ENCODE measurements at places on chromosomes 4 and X.
A peak's percentile ranks its signal among the peaks of the same experiment; 100 is the strongest.

GRCh38 chrX:133332737-133333136, 82.6 kb downstream of the GPC4 start:
- DNase-seq, result no peak

DNA sequence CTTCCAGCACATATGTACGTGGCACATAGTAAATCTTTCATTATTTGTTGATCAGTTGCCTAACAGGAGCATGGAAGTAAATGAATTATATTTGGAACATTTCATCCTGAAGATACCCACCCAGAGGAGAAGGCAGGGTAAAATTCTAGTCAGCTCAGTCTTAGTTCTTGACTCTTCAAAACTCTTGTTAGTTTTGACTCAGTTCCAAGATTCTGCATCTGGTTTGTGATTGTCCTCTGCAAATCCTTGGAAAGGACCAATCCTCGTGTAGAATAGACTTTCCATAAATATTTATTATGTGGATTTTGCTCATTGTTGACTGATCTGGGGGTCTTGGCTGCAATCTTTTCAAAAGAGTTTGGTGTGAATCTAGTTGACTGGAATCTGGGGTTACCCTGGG, 257.5 kb upstream of the FAT1 start:
- DNase-seq, result no peak

DNA sequence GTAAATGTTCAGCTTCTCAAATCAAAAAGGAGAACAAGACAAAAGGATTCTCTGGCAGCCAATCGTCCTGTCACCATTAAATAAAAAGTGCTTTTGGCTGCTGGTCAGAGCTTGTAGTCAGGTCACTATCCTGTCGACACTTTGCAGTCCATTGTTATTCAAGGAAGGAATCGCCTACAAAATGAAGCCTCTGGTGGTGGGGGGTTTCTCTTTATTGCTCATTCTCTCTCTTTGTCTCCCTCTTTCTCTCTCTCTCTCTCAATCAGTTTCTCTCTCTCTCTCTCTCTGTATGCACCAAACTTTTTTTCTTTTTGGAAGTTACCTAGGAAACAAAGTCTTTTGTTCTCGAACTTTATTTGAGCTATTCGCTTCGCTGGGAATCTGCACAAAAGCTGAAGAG, 17.6 kb upstream of the SCML1 start:
- DNase-seq, result no peak

GRCh38 chrX:71541210-71542022, 8.5 kb downstream of the OGT start:
- no peak for DNase-seq

- no peak for DNase-seq
Measured at GRCh38 chr4:118154649-118155048, 120.4 kb downstream of the NDST3 start.

GRCh38 chr4:108060164-108060563, 70.5 kb downstream of the HADH start:
- DNase-seq, result no peak

GRCh38 chr4:95371476-95372224, 177.1 kb downstream of the UNC5C start:
- no peak for DNase-seq

- DNase-seq, result peak; percentile 86
Measured at GRCh38 chr4:6701371-6701770, 7.7 kb downstream of the S100P start.

DNA sequence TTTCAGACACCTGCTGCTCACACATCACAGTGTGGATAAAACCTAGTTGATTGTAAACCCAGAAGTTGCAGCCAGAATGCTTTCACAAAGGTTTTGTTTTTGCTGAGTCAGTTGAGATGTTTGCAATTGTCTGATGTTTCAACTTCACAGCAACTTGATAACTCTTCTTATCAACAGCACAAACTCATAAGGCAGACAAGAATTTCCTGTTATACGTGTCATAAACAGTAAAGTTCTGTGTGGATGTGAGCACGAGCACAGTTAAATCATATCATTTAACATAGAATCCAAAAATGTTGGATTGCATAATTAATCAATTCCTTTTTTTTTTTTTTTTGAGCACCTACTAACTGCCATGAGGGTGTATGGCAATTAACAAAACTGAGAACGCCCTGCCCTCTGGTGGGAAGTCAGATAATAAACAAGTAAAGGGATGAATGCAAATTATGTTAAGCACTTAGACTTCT, 512.2 kb downstream of the PDHA2 start:
- DNase-seq, result peak; percentile 32

GRCh38 chr4:8730159-8730558, 137.6 kb downstream of the CPZ start:
- no peak for DNase-seq

- no peak for DNase-seq
Measured at GRCh38 chr4:8201321-8201781, 2.3 kb downstream of the SH3TC1 start.

- no peak for DNase-seq
Measured at GRCh38 chr4:73589887-73590801, 30.1 kb downstream of the RASSF6 start.

Measured in WTC11 (cell line).